ENCODE measurements at places on chromosomes 4 and X.

- DNase-seq, result no peak
Measured at GRCh38 chrX:13685126-13685763, 3.7 kb upstream of the RAB9A start.

DNA sequence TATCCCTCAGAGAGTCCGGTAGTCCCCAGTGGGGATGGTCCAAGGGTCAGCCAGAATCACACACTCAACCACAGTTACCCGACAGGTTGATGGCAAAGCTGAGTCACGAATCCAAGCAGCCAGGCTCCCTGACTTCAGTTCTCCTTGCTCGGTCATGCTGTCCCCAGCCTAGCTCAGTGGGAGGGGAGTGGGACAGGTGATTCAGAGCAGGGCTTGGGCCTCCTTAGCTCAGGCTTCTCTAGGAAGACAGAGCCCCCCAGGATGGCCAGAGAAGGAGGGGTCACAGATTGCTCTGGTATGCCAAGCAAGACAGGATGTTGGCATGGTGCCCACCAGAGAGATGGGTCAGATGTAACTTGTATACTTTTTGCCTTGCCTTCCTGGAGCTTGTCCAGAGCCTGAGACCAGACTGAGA is 66.5 kb downstream of the EFNB1 start:
- DNase-seq, result no peak

DNA sequence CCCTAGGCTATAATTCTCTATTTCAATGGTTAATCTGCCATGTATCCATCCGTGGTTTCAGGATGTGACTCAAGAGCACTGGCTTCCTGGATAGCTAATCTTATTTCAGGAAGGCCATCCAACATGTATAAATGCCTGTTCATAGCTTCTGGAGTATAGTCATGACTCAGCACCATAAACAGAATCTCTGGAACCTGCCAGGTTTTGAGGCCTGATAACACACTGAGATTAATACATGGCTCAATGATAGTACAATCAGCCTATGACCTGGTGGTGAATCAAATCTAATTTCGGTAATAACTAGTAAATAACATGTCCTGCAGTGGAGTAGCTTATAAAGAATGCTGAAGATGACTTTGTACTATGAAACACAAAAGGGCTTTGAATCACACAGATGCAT is 5.7 kb upstream of the IL13RA2 start:
- no peak for DNase-seq

- DNase-seq, result no peak
Measured at GRCh38 chr4:124640022-124640730, 72.4 kb downstream of the ANKRD50 start.

DNA sequence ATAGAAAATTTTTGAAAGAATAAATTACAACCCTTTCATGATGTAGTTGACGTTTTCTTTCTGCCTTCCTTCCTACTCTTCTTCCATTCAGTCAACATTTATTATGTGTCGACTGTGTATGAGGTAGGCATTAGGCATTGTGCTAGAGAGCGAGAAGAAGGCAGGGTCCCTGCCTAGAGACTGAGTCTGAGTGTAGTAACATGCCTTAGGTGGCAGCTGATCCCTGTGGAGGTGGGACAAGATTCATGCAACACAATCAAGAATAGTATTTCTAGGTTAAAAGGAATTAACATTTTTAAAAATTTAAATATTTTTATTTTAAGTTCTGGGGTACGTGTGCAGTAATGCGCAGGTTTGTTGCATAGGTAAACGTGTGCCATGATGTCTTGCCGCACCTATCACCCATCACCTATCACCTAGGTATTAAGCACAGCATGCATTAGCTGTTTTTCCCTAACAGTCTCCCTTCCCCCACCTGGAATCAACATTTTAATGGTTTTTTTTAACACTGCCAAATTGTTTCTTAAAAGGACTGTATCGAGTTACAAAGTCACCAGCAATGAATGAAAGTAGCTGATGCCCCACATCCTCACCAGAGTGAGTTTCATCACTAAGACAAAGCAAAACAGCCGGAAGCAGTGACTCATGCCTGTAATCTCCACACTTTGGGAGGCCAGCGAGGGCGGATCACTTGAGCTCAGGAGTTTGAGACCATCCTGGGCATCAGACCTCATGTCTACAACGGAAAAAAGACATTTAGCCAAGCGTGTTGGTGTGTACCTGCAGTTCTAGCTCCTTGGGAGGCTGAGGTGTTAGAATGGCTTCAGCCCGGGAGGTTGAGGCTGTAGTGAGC is 84.0 kb downstream of the WWC2 start:
- DNase-seq, result no peak

DNA sequence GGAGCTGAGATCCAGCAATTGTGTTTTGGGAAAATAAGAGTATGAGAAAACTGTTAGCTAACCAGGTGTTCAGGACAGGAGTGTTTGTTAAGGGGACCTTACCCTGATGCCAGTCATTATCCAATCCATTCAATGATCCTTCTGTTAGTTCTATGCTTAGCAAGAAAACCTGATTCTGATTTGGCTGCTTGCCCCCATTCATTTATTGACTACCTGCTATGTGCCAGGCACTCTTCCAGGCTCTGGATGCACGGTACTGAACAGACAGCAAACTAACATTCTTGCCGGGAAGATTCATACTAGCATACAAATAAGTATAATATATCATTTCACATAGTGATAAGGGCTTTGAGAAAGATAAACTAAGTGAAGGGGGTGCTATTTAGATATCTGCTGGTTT is 1.0 kb upstream of the MECP2 start:
- no peak for DNase-seq

GRCh38 chr4:11724731-11725130 is 296.0 kb upstream of the HS3ST1 start:
- no peak for DNase-seq
